ENCODE measurements at places on chromosomes 6 and 20.

GRCh38 chr20:32160341-32160740 is 47.2 kb downstream of the PLAGL2 start:
- no peak for DNase-seq

- no peak for DNase-seq
Observed at GRCh38 chr6:40469323-40469722, 117.8 kb downstream of the LRFN2 start.

DNA sequence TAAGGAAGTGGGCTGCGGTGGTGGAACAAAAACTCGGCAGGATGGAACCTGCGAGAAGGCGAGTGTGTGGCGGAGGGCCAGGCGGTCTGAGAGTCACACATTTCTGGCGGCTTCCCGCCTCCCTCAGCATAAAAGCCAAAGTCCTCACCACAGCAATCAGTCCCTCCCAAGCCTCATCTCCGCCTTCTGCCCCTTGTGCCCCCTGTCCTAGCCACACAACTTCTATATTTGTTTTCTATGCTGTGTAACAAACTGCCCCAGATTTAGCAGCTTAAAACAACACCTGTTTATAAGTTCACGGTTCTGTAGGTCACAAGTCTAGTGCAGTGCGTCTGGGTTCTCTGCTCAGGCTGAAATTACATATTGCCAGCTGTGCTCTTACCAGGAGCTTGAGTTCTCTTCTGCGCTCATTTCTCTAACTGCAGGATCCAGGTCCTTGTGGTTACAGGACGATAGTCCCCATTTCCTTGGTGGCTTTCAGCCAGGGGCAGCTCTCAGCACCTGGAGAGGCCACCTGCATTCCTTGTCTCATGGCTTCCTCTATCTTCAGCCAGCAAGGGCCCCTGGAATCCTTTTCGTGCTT is 11.7 kb upstream of the SPO11 start:
- no peak for DNase-seq

GRCh38 chr20:62737271-62737811 is 28.7 kb downstream of the NTSR1 start:
- DNase-seq = peak; percentile 79

GRCh38 chr20:62677678-62678077 is 31.0 kb upstream of the NTSR1 start:
- no peak for DNase-seq
